ENCODE measurements at places on chromosomes 12 and 14.

- H3K4me3 ChIP-seq = no peak overlapping the region
- H3K27me3 ChIP-seq = no peaks in the 10 kb centered on the region
- no peak for DNase-seq
- H3K4me1 ChIP-seq = no peaks in the 10 kb centered on the region
Observed at GRCh38 chr14:75343911-75344310, 65.3 kb downstream of the FOS start.

DNA sequence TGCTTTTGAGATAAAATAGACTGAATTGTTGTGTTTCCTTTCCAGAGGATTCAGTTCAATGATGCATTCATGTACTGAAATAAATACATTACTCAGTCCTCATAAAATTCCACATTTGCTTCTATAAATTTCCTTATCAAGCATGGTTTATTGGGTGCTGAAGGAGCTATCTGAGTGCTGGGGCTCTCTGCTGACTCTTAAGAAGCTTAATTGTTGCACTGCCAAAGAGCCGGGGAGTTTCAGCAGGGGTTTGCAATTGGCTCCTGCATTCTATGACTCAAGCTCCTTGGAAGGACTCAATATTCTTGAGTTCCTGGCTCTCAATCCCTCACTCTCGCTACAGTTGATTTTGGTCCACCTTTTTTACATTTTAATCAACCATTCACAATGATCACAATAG lies 69.8 kb upstream of the PYGL start:
- no peaks in the 10 kb centered on the region for H3K36me3 ChIP-seq
- no peak for DNase-seq
- no peak overlapping the region for H3K4me3 ChIP-seq
- H3K4me1 ChIP-seq = no peaks in the 10 kb centered on the region
- no peak overlapping the region for H3K27ac ChIP-seq

- H3K4me3 ChIP-seq = no peak overlapping the region
- no peak for DNase-seq
- H3K36me3 ChIP-seq = no peaks in the 10 kb centered on the region
- no peaks in the 10 kb centered on the region for H3K4me1 ChIP-seq
Observed at GRCh38 chr12:130704606-130705005, 11.5 kb downstream of the RIMBP2 start.

- no peaks in the 10 kb centered on the region for H3K36me3 ChIP-seq
- peaks cover 15% of the 10 kb centered on the region for H3K4me1 ChIP-seq
- no peak overlapping the region for H3K4me3 ChIP-seq
- no peaks in the 10 kb centered on the region for H3K27me3 ChIP-seq
Observed at GRCh38 chr14:51395361-51395849, 155.4 kb downstream of the TMX1 start.

GRCh38 chr12:62762645-62763044 lies 172.3 kb downstream of the PPM1H start:
- H3K27me3 ChIP-seq = no peaks in the 10 kb centered on the region
- DNase-seq = no peak
- no peak overlapping the region for H3K27ac ChIP-seq
- H3K4me1 ChIP-seq = no peaks in the 10 kb centered on the region
- H3K4me3 ChIP-seq = no peak overlapping the region

GRCh38 chr12:98954506-98954905 lies 309.4 kb downstream of the APAF1 start:
- no peaks in the 10 kb centered on the region for H3K36me3 ChIP-seq
- no peaks in the 10 kb centered on the region for H3K4me1 ChIP-seq
- no peak for DNase-seq
- no peak overlapping the region for H3K27ac ChIP-seq
- H3K4me3 ChIP-seq = no peak overlapping the region

DNA sequence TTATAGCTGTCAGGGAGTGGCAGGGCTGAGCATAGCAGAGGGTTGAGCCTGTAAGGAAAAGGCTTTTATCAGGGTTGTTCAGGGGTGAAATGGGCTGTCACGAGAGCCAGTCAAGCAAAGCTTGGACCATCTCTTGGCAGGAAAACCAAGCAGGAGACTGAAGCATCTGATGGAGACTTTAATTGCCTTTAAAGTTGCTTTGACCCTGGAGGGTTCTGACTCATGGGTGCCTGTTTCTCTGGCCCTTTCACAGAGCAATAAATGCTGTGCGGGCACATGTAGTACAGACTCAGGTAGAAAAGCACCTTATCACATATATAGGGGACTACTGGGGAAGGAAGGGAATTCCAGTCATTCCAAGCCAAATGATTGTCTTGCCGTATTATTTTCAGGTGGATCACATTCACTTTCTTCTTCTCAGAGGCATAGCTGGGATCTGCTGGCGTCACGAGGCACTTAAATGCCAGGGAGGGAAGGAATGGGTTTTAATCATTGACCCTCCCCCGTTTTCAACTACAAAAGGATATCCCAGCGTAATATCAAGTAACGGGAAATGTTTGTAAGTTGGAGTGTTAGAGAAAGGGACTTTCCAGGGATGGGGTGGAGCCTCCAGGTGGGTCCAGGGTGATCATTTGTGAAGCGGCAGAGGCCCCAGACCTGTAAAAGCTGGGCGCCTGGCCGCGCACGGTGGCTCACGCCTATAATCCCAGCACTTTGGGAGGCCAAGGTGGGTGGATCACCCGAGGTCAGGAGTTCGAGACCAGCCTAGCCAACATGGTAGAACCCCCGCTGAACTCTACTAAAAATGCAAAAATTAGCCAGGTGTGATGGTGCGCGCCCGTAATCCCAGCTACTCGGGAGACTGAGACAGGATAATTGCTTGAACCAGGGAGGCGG lies 34.9 kb downstream of the PLEKHD1 start:
- H3K4me1 ChIP-seq = no peaks in the 10 kb centered on the region
- no peak overlapping the region for H3K4me3 ChIP-seq
- no peaks in the 10 kb centered on the region for H3K27me3 ChIP-seq
- no peak overlapping the region for H3K27ac ChIP-seq

DNA sequence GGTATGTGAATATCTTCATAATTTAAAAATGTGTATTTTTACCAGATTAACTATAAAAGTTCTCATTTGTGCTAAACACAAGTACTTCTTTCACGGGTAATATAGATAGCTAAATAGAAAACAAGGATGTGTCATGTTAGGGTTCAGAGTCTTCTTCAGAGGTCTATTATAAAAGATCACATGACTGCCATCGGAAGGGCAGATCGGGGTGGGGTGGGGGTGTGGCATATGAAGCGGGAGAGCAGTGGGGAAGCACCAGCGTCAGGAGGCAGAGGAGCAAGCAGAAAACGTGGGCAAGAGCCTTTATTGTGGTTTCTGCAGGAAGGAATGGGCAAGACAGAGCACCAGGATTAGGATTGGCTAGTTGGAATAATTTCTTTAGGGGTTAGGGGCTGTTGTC lies 63.7 kb upstream of the DNM1L start:
- no peak for DNase-seq

- no peak overlapping the region for H3K27ac ChIP-seq
- H3K27me3 ChIP-seq = no peaks in the 10 kb centered on the region
- no peak for DNase-seq
- peaks cover 11% of the 10 kb centered on the region for H3K4me1 ChIP-seq
Observed at GRCh38 chr14:64963611-64964010, 8.5 kb downstream of the RAB15 start.

DNA sequence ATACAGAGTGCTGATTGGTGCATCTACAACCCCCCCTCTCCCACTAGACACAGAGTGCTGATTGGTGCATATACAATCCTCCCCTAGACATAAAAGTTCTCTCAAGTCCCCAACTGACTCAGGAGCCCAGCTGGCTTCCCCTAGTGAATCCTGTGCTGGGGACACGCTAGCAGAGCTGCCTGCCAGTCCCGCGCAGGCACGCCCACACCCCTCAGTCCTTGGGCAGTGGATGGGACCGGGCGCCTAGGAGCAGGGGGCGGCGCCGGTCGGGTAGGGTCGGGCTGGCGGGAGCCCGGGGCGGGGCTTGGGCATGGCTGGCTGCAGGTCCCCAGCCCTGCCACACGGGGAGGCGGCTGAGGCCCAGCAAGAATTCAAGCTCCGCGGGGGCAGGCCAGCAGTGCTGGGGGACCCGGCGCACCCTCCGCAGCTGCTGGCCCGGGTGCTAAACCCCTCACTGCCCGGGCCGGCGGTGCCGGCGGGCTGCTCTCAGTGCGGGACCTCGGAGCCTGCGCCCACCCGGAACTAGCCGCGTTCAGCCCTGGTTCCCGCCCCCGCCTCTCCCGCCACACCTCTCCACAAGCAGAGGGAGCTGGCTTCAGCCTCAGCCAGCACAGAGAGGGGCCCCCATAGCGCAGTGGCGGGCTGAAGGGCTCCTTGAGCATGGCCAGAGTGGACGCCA lies 64.3 kb upstream of the DDHD1 start:
- H3K4me1 ChIP-seq = no peaks in the 10 kb centered on the region
- no peaks in the 10 kb centered on the region for H3K36me3 ChIP-seq
- H3K27me3 ChIP-seq = no peaks in the 10 kb centered on the region
- peak overlapping the region; percentile 48 for H3K27ac ChIP-seq

DNA sequence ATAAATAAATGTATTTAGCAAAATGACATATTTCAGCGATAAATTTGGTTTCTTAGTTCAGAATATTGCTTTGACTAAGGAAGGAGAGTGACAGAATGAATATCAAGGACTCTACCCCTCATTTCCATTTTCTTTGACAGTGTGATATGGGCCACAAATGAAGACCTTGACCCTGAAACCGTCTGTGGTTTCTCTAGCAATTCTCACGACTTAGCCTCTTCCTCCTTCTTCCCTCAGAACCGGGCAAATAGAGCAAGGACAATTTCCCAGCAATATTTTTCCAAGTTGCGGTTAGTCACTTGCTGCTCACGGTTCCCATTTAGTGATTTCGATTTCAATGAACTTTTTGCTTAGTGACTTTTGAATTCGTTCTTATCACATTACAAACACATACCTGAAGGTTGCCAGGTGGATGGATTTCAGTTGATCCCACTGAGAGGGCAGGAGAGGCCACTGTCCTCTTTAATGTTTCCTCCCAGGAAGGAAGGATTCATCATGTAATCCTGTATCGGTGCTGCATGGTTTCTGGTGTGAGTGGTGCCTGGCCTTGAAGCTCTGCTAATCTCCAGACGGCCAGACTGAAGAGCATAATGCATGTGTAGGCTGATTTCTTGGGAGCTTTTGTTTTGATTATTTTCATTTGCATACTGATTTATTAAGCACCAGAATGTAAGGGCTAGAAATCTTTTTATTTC lies 77.6 kb downstream of the CHST11 start:
- no peak overlapping the region for H3K27ac ChIP-seq
- no peak for DNase-seq
- H3K27me3 ChIP-seq = no peaks in the 10 kb centered on the region
- H3K36me3 ChIP-seq = no peaks in the 10 kb centered on the region

DNA sequence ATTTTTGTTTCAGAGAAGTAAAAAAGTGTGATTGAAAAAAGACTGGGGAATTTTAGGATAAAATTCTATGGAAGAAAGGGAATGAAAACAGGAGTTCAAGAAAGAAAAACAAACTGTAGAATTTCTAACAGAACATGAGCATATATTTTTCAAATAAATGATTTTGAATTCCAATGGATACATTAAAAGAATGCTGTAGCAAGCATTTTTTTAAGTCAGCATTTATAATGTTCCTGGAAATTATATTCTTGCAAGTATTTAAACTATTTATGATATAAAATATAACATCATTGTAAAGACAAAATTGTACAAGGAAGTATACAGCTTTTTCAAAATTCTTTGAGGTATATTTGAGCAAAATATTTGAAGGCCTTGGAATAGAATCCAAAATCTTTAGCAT lies 450.7 kb downstream of the AEBP2 start:
- H3K4me3 ChIP-seq = no peak overlapping the region
- no peaks in the 10 kb centered on the region for H3K27me3 ChIP-seq
- DNase-seq = no peak
- no peaks in the 10 kb centered on the region for H3K36me3 ChIP-seq

GRCh38 chr12:25197608-25198007 lies 2.6 kb downstream of the ETFRF1 start:
- H3K36me3 ChIP-seq = no peaks in the 10 kb centered on the region
- no peak overlapping the region for H3K4me3 ChIP-seq
- no peak overlapping the region for H3K27ac ChIP-seq
- DNase-seq = no peak

Data from breast epithelium (tissue), 4 donors.